ENCODE measurements at places on chromosomes 3 and 15.

DNA sequence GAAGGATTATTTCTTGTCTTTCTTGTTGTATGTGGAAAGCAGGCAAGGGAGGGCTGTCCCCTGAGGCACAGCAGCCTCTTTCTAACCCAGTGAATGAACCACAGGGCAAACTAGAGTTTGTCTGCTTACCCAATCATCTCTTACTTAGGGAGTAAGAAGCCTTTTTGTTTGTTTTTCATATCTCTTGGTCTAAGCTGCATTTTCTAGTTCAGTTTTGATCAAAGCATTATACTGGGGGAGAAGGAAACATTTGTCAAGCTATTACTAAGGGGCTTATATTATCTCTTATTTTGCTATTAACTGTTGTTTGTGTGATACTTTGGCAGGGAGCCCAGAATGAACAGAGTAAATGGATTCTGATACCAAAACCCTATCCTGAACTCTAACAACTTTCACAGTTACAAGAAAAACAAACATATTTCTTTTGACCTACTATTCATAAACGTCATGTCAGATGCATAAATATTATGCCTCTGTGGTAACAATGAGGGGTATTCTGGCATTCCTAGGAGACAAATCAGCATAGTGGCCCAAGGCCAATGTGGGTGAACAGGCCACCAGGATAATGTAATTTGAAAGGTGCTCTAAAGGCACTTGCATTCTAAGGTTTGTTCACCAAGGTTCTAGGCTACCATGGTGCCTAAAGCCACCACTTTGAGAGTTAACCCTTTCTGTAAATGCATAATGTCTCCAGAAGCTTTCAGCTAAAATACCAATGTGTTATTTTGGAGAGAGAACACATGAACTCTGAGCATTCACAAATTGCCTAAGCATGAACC is 271.6 kb upstream of the ZPLD1 start:
- no peak for DNase-seq

DNA sequence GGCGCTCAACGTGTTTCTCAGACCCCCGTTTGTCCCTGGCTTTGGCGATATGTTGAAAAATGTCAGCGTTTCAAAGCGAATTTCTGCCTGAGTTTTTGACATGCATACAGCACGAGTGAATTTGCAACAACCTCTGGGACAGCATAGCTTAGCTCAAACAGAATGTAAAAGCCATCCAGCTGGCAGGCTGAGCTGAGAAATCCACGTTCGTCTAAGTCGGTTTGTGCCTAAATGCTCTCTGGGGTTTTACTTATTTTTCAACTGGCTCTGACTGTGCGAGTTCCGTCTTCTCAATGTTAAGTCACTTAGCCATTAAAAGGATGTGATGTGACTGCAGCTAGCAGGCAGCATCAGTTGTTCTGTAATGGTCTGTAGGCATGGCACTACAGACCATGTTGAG is 243.5 kb upstream of the SLCO3A1 start:
- no peak for DNase-seq

GRCh38 chr3:157611536-157612076 is 108.4 kb upstream of the VEPH1 start:
- no peak for DNase-seq

DNA sequence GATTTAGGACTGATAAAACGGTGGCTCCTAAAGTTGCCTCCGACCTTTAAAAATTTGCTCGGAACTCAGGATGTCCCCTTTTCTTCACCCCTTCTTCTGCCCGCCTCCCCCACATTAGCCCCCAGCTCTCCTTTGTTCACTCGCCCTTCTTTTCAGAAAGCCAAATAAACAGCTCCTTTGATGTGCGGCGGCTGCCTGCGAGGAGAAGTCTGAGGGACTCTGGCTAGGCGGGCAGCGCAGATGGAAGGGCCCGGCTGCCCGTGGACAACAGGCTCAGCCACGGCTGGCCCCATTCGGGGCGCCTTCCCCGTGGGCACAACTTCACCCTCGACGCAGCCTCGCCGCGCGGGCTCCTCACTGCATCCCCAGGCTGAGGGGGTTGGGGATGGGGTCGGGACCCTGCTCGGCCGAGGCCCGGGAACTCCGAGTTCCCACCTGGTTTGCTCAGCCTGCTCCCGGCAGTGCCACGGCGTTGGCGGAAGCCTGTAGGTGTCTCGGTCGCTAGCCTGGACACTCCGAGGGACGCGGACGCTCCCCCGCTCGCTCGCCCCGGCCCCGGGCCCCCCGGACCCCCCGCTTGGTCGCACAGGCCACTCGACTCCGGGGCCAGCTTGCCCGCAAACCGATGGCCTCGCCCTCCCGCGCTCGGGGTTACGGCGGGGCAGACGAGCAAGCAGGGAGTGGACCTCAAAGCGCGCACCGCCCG is 897 bp upstream of the TLE3 start:
- peak; percentile 53 for DNase-seq

GRCh38 chr3:72296477-72297111 is 511.6 kb upstream of the PROK2 start:
- DNase-seq, result no peak

DNA sequence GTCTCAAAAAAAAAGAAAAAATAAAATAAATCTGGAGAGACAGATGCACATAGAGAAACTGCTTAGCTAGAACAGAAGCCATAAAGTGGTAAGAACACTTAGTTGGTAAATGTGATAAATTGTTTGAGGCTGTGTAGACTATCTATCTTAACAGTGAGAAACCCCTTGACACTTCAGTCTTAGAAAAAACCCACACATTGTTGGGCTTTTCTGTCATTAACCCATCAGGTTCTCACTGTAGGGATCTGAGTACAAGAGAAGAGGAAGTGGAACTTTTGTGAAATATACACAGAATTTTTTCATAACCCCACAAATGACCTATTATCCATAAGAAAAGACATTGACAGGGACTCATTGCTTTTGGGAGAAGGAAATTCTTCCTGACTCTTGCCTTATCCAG is 24.4 kb downstream of the TP63 start:
- no peak for DNase-seq

DNA sequence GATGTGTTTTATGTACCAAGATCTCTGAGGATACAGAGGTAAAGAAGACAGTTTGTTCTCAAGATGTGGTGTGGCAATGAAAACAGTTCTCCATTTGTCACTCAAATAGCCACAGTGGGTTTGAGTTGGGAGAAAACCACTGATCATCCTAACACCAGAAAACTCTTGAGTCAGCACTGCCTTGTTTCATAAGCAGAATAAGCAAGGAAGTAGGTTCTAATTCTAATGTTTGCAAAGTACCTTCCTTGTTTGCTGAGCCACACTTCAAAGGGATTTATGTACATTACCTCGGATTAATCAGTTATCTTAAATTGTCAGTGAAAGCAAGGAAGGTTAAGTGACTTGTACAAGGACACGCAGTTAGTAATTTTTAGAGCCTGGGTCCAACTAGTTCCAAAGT is 107.8 kb upstream of the BOC start:
- no peak for DNase-seq

GRCh38 chr3:196168808-196169391 is 42.3 kb downstream of the ZDHHC19 start:
- DNase-seq, result peak; percentile 35

GRCh38 chr15:61141497-61142125 is 87.5 kb downstream of the RORA start:
- DNase-seq, result peak; percentile 53

GRCh38 chr15:67835297-67836133 is 4.3 kb downstream of the RNU6-1 start:
- DNase-seq, result no peak

DNA sequence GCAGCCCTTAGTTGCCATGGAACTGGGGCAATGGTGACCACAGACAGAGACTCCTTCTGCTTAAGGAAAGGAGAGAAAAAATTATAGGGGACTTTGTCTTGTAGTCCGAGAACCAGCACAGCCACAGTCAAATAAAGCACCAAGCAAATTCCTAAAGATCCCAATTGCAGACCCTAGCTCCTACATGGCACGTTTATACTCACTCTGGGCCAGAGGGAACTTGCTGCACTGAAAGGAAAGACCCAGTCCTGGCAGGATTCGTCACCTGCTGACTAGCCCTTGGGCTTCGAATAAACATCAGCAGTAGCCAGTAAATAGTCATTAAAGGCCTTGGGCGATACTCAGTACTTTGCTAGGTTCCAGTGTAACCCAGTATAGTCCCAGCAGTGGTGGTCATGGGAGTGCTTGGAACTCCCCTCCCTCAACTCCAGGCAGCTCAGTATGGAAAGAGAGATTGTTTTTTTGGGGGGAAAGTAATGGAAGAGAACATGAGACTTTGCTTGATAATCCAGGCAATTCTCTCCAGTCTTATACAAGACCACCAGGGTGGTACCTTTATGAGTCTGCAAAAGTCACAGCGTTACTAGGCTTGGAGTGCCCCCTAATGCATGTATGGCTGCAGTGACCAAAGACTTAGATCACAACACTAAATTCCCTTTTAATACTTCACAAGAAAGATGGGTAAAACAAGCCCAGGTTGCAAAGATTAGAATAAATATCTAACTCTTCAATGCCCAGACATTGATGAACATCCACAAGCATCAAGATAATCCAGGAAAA is 66.4 kb upstream of the AGTR1 start:
- DNase-seq, result peak; percentile 4

- no peak for DNase-seq
Measured at GRCh38 chr3:17742880-17743657, 638 bp upstream of the TBC1D5 start.

- no peak for DNase-seq
Measured at GRCh38 chr3:21533002-21533401, 218.0 kb downstream of the ZNF385D start.

GRCh38 chr3:42819351-42819965 is 10.2 kb downstream of the ACKR2 start:
- DNase-seq, result peak; percentile 41

GRCh38 chr3:49745986-49746385 is 22.2 kb upstream of the GMPPB start:
- DNase-seq, result no peak

DNA sequence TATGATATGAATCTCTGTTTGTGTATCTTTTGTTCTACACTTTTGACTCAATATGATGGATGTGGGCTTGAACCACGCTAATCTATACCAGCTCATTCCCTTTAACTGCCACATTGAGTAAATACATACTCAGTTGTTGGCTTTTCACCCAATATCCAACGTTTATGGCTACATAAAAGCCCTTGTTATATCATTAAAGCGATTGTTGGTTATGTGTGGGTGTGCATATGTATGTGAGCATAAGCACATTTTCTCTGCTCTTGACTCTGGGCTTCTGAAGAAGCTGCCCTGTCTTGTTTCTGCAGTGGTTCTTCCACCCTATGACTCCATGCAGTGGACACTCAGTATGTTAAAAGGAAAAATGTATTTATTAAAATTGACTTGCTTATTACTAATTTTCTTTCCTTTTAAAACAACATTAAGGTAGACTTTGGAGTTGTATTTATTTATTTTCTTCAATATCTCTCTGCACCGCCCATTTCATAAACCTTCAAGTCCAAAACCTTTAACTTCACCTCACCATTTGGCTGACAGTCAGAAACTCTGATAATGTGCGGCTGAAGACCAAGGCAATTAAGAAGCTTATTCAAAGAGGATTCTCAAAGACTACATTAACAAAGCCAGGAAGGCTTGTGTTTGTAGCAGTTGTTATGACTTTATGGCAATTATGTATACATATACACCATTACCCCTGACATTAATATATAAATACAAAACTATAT is 156.1 kb downstream of the THRB start:
- no peak for DNase-seq

GRCh38 chr3:83193526-83193925 is 1432.1 kb upstream of the GBE1 start:
- no peak for DNase-seq

DNA sequence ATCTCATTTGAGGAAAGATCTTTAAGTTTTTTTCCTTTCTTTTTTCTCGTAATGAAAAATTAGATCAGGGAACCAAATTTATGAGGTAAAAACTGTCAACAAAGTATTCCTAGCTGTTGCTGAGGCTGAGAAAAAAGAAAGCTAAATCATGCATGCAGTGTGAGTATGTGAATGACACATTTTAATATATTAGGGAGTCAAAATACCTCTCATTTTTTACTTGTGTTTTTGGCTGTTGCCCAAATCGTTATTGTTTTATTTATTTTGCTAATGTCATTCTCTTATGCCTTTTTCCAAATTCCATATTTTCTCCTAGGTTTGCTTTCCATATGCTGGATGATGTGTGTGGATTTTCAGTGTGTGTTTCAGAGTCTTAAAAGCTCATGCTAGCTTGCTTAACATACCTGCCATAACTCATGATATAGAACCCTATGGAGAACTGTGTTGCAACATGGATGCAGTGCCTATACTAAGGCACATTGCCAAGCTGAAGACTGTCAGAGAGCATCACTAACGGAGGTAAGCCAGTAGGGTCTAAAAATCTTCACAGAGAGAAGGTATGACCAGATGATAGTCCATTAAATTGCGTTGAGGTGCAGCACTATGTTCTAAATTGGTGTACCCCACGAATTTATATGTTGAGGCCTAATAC is 629.5 kb upstream of the KCNMB2 start:
- no peak for DNase-seq

DNA sequence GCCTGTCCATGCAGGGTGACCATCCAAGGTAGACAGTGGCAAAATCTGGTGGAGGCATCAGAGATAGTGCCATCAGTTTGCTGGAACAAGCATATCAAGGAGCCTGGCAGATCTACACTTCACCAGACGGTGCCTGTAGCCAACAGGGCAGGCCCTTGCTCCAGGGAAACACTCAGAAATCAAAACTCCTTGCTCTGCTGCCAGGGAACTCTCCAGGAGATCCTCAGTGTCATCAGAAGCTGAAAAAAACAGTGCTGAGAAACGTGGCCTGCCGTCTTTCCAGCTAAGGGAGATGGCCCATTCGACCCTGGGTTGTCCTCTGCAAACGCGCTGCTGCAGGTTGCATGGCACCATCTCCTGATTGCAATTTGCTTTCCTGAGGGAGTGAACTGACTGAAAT is 30.5 kb upstream of the ATP13A3 start:
- DNase-seq, result no peak

GRCh38 chr3:133853925-133854227 is 41.8 kb downstream of the RAB6B start:
- DNase-seq, result no peak

- no peak for DNase-seq
Measured at GRCh38 chr3:134407239-134407625, 33.0 kb upstream of the AMOTL2 start.

- no peak for DNase-seq
Measured at GRCh38 chr15:48558226-48558625, 87.3 kb downstream of the FBN1 start.

DNA sequence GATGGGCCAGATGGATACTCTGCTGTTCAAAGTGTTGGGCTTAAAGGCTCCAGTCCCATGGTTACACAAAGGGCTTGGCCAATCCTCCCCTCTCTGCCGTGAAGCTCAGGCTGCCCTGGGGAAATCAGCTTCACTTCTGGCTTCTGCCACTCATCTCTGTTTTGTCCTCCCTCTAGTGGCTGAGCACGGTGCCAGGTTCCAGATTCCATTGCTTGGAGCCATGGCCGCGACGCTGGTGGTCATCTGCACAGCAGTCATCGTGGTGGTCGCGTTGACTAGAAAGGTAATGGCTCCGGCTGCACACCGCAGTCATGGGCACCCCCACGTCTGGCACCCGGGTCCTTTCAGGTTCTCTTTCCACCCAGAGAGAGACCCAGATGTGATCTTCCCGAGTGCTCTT is 5.6 kb downstream of the TIGIT start:
- peak; percentile 53 for DNase-seq

- no peak for DNase-seq
Measured at GRCh38 chr15:52783929-52784798, 6.0 kb downstream of the ONECUT1 start.

Measured in NCI-H146 (cell line).